ENCODE measurements at places on chromosomes 1 and 21.
A peak's percentile ranks its signal among the peaks of the same experiment; 100 is the strongest.

GRCh38 chr1:104295511-104295910 is 545.8 kb downstream of the AMY1C start:
- DNase-seq = no peak

DNA sequence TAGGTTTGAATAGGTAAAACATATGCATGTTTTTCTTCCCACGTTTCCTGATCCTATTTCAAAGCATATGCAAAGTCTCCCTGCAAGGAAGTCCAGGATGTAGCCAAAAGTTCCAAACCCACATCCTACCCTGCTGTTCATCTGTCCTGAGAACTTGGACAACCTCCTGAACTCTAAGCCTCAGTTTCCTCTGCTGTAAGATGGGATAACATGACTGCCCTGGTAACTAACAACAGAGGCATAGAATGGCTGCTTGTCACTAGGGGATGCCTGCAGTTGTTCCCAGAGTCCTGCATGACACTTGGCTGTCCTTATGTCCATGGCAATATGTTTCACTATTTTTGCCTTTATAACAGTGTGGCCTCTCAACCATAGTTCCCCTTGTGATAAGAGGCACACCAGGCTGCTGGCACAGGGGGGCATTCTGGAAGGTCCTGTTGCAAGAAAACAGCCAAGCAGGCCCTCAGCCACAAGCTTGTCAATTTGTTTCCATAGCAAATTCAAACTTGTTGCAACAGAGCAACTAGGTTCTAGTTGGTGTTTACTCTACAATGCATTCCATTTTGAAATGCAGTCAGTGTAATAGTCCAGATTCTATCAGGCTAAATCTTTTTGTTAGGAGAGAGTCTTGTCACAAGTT is 1.5 kb upstream of the HDGF start:
- no peak for DNase-seq

DNA sequence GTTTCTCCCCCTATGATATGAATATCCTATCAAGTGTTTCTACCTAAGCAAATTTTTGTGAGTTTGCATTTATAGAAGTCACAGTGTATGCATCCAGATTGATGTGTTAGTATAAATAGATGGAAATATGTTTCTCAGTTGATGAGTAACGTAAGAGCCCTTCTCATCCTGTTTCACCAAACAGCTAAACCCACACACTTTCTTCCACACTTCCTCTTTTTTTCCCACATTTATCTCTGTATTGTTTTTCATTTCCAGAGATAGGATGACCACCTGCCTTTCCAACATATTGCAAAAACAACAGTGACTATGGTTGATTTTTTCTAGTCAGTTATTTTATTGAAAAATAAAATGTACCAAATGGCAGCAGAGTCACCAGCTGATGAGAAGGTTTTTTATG is 490.1 kb downstream of the NEGR1 start:
- no peak for DNase-seq

- no peak for DNase-seq
These were observed 159.3 kb upstream of the LMO4 start for GRCh38 chr1:87169263-87169910.

DNA sequence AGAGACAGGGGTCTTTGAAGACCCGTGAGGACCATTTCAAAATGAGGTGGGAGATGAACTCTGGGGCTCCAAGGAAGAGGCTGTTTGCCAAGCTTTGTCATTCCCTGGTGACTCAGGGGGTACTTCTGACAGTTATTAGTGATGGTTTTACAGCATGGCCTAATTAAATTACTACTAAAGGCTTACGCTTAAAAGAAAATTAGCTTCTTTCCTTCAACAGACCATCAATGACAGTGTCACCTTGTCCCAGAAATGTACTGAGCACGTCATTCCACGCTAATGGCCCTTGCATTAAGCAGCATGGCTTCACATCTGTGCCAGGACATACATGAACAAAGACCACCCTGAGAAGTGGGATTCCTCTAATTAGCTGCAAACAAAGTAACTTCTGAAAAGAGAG is 5.1 kb upstream of the UTS2 start:
- no peak for DNase-seq

- no peak for DNase-seq
These were observed 657 bp upstream of the HNRNPU start for GRCh38 chr1:244865028-244865371.

- no peak for DNase-seq
These were observed 31.4 kb upstream of the BCL9 start for GRCh38 chr1:147509786-147510395.

DNA sequence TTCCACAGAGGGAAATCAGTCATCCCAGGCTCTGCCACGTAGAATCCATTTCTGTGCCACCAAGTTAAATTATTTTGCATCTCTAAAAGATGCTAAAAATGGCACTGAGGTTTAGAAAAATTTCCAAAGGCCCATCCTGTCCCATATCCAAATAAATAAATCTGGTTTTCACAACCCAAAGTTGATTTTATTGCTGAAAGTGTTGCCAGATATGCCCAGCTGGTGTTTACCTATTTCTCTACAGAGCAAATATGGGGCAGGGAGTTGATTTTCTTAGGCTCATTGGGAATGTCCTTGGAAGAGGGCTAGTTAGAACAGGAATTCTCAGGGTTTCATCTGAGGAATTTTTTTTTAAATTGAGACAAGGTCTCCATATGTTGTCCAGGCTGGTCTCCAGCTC is 19.0 kb downstream of the MAP1LC3C start:
- no peak for DNase-seq

DNA sequence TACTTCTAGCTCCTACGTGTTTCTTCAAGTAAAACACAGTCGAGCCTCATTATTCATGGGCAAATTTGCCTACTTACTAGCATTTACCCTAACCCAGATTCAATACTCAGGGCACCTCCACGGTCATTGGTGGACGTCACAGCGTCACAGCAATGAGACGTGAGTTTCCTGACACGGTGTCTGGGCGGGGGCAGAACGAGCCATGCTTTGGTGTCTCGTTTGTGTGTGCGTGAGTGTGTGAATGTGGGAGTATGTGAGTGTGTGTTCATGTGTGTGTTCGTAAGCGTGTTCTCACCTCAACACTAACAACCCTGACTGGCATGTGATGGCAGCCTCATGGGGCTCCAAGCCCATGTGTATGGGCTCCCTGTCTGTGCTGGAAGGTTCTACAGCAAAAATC is 17.5 kb upstream of the COL18A1 start:
- no peak for DNase-seq

DNA sequence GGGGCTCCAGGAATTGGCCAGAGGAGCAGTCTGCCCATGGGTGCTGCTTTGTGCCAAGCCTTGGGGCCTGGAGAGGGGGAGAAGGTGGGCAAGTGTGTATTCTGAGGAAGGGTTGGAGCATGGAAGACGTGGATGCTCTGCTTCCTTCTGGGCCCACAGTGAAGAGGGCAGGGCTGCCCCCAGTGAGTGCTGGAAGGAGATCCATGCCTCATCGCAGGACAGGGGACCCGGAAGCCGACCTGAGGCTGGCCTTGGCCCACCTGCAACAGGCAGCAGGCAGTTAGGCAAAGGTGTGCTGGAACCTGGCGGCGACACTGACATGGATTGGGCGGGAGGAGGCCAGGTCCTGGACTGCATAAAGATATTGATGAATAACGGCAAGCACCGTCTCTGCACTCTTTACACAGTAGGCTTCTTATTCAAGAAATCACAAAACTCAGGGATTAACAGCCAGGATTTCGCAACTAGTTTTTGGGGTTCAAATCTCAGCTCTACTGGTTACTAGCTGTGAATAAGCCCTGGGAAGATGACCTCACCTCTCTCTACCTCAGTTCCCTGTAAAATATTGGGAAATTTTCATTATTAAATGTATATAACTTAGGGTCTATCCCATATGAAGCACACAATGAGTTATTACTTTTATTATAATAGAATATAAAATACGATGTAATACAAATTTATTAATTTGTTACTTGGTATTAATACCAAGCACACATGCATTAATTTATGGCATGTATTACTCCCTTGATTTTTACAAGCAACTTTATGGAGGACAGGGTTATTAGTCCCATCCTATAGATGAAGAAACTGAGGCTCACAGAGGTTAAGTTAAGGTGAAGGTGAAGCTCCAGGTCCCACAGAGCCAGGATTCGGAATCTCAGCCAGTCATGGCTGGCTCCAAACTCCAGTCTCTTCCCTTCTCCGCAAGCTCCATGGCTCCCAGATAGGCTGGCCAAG is 62.3 kb downstream of the DHRS3 start:
- no peak for DNase-seq

- no peak for DNase-seq
These were observed 253.7 kb downstream of the HHAT start for GRCh38 chr1:210582205-210582970.

DNA sequence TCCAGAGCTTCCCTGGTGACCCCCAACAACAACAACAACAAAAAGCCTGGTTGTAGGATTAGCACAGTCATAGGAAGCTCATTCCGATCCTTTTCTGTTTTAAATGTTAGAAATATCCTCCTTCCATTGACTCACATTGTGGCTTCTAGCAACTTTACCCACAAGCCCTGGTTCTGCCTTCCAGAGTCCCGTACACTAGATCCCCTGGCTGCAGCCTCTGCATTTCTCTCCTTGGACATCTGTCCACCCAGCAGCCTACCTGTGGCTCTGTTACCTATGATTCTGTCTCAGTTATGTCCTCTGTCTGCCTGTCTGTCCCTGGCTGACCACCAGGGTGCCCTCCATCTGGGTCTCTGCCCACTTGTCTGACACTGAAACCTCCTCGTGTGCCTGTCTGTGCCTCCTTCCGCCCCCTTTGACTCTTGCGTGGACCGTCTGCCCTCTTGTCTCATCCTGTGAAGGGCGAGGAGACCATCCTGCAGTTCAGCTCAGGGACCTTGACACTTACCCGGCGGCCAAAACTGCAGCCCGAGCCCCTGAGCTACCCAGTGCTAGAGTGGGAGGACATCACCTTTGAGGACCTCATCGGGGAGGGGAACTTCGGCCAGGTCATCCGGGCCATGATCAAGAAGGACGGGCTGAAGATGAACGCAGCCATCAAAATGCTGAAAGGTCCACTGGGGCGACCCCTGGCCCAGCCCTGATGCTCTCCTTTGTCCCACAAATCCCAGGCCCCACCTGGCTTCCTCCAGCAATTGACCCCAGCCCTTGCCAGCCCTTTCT is 16.1 kb downstream of the TIE1 start:
- no peak for DNase-seq

DNA sequence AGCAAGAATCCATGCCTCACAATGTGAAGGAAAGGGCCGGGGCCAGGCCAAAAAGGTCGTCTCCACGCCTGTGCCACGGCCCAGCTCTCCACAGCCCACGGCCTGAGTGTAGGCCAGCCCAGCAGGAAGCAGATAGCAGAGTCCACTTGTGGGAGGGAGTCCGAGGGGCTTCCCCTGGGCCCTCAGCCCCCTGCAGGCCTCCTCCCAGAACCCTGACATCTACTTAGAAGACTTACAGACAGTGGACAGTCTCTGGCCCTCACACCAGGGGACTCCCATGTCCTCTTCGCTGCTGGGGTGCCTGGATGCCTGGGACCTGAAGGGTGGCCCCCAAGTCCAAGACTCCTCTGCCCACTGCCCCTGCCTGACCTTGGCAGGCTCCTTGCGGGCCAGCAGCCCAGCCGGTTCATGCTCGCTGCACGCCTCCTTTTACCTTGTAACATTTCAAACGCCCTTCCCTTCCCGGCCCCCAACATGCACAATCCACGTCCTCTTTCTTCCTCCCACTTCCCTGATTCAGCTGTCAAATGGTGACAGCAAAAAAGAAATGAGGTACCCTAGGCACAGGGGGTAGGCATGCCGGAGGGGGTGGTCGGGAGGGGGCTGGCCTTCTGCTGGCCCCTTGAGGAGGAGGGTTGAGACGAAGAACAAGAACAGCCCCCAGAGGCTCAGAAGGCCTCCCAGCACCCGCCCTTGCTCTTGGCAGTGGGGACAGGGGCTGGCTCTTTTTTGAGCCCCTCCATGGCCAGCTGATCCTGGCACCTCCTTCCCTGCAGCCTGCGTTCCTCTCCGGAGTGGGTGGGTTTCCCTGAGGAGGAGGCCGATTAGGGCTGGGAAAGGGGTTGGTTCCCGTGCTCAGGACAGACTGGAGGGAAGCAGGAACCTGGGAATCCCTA is 997 bp upstream of the PTPN7 start:
- peak; percentile 35 for DNase-seq

DNA sequence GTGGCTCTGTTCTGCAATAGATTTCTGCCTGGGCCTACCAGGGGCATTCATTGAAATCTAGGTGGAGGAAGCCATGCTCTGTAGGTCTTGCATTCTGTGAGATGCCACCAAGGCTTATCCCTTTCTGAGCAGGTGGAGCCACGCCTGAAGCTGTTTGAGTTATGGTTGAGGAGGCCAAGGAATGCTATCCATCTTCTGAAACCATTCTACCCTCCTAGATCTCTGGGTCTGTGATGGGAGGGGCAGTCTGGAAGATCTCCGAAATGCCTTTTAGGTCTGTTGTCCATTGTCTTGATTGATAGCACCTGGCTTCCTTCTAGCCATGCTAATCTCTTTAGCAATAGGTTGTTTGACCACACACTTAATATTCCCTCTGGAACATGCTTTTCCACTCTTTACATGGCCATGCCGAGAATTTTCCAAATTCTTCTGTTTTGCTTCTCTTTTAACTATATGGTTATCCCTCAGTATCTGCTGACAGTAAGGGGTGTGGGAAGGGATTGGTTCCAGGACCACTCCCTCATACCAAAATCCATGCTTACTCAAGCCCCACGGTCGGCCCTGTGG is 45.2 kb downstream of the AK4 start:
- no peak for DNase-seq

DNA sequence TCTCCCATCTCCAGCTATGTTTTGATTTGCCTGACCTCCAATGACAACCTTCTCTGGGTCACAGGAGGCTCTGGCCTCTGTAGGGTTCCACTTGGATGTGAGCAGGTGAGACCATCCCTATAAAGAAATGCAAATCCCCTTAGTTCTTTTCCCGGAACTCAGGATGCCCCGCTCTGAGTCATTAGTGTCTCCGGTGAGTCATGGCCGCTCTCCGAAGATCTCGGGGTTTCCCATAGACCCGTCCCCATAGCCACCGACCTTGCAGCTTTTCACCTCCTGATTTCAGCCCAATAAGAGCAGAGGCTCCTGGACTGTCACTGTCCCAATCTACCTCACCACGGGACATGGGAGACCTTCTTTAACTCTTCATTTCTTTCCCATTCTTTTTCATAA is 98.2 kb downstream of the PGBD5 start:
- DNase-seq = no peak

- no peak for DNase-seq
These were observed 16.1 kb downstream of the TRIM67 start for GRCh38 chr1:231177936-231178335.

GRCh38 chr1:224850446-224850845 is 79.0 kb upstream of the DNAH14 start:
- DNase-seq = no peak

- no peak for DNase-seq
These were observed 3.1 kb upstream of the KCNE2 start for GRCh38 chr21:34360488-34361241.

GRCh38 chr1:79431340-79431739 is 424.8 kb upstream of the ADGRL4 start:
- DNase-seq = no peak

DNA sequence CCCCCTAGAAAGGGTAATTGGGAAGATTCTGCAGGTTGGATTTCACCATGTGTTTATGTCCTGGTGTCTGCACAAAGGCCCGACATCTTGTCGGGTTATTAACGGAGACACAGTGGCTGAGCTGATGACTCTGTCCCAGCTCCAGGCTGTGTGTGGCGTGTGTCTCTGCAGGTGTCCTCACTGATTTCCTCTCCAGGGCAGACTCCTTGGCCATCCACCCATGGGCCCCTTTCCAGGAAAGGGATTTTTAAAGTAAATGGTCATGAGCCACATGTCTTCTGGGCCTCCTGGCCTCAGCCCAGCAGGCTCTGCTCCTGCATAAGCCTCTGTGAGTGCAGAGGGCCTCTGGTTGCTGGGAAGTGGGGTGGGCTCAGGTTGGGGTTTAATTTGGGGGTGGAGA is 418.7 kb upstream of the VAMP3 start:
- no peak for DNase-seq

GRCh38 chr1:187413405-187414169 is 584.8 kb downstream of the PLA2G4A start:
- DNase-seq = no peak
